ENCODE measurements at places on chromosomes 2 and 18.

GRCh38 chr2:136905779-136906178, 140.4 kb downstream of the THSD7B start:
- DNase-seq = no peak

DNA sequence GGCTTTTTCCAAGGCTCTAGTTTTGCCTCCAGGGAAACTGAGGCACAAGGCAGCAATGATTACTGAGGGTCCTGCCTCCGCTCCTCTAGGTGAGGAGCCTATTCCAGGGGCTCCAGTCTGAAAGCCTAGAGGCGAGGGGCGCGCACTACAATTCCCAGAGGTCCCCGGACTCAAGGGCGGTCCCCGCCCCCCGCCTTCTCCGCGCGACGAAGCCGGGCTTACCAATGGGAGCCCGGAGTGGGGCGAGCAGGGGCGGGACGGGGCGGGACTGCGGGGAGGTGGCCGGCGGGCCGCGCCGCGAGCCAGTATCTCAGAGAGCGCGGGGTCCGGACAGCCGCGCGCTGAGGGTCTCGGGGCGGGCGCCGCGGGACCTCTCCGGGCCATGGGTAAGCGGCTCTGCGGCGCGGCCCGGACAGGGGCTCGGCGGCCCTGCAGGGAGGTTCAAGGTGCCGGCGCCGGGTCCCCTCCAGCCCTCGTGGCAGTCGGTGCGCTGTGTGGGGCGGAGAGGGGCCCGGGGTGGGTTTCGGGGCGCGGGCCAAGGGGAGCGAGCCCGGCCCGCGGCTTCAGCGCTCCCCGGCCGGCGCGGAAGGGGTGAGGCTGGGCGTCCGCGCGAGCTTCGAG, at the start of gene ARID5A:
ARID5A (plus strand) TSS at position 308 of the 621 bp plus-strand sequence; CDS start at position 383, 75 bp downstream.
- peak; percentile 87 for DNase-seq

- DNase-seq = no peak
Measured at GRCh38 chr2:204180649-204181048, 244.1 kb downstream of the ICOS start.

DNA sequence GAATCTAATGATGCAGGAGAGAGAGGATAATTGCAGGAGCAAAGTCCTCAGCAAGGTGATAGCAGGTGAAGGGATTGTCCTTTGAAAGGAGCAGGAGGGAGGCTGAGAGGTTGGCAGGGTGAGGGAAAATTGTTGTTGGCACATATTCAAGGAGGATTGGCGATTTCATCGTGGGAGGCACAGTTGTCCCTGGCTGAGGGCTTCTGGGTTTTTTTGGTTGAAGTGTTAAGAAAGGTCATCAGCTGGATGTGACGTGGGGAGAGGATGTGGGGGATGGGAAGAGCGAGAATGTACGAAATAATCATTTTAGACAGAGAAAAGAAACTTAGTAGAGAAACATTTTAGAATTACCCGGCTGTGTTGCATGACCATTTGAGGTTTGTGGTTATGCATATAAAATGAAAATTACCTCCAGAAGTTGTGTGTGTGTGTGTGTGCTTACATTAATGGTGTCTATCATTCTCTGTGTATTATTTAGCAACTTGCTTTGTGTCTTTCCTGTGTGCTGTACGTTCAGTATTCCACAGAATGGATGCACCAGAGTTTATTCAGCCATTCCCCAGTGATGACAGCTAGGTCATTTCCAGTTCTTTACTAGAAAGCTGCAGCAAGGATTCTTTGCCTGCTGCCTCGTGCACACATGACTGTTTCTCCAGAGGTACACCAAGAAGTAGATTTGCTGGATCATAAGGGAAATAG, 67.6 kb downstream of the SDC1 start:
- DNase-seq = peak; percentile 64

GRCh38 chr2:234620018-234620417, 123.1 kb upstream of the ARL4C start:
- DNase-seq = no peak

DNA sequence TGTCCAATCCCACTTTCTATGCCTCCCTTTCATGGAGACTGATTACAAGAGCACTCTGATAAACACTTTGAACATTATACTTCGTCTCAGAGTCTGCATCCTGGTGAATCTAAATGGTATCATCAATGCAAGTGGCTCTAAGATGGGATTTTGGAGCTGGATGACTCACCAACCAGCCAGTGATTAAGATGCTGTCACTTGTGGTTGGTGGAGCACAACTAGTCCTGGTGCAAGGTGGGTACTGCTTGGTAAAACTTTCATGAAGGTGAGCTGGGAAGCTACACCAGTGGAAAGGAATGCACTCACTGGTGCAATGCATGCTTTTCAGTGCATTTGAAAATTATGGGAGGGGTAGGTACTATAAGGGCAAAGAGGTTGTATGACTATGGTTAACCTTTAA, 137.7 kb upstream of the TRIB2 start:
- no peak for DNase-seq

DNA sequence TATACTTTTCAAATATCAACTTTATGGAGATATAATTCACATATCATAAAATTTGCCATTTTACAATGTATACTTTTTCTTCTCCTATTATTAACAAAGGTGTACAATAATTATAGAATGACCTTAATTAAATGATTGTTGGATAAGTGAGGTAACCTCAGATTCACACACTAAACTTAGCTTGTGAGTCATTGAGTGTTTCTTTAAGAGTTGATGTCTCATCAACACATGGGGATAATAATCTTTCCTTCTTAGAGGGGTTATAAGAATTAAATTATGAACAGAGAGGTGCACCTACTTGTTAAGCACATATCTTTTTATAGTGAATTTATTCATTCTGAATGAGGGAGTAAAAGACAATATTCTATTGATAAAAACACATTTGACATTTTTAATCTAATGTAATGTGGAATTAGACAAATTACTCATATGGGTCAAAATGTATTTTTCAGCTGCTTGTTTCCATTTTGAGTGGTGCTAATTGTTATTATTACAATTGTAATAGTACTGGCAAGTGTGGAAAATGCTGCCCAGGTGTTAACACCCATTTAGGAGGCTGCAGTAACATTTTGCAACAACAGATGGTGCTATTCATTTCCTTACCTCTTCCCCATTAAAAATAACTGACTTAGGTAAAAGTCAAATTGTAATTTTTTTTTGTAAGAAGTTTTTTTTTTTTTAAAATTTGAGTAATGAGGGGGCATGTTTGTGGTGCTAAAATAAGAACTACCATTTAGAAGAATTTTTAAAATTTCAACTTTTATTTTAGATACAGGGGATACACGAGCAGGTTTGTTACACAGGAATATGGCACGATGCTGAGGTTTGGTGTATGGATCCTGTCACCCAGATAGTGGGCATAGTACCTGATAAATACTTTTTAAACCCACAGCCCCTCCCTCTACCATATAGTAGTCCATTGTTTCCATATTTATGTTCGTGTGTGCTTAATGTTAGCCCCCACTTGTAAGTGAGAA, 32.1 kb upstream of the DYNAP start:
- no peak for DNase-seq

DNA sequence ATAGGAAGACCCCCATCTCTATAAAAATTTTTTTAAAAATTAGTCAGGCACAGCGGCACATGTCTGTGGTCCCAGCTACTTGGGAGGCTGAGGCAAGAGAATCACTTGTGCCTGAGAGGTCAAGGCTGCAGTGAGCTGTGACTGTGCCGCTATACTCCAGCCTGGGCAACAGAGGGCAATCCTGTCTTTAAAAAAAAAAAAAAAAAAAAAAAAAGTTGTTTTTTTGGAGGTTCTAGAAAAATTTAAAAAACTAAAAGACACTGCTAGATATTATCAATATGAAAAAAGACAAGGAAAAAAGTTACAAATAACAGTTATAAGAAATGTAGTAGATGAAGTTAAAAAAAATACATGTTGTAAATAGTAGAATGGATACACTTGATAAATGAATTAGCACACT, 56.1 kb upstream of the C2orf15 start:
- DNase-seq = no peak

DNA sequence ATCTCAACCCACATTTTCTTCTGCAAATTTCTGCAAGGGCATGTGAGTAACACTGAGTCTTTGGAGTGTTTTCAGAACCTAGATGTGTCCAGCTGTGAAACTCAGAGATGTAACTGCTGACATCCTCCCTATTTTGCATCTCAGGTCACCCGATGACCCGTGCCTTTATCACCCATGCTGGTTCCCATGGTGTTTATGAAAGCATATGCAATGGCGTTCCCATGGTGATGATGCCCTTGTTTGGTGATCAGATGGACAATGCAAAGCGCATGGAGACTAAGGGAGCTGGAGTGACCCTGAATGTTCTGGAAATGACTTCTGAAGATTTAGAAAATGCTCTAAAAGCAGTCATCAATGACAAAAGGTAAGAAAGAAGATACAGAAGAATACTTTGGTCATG, 8.0 kb downstream of the UGT1A1 start:
- DNase-seq = no peak

- no peak for DNase-seq
Measured at GRCh38 chr18:25651553-25651952, 299.6 kb upstream of the ZNF521 start.

- DNase-seq = peak; percentile 58
Measured at GRCh38 chr2:45554073-45554741, 56.9 kb downstream of the SRBD1 start.

DNA sequence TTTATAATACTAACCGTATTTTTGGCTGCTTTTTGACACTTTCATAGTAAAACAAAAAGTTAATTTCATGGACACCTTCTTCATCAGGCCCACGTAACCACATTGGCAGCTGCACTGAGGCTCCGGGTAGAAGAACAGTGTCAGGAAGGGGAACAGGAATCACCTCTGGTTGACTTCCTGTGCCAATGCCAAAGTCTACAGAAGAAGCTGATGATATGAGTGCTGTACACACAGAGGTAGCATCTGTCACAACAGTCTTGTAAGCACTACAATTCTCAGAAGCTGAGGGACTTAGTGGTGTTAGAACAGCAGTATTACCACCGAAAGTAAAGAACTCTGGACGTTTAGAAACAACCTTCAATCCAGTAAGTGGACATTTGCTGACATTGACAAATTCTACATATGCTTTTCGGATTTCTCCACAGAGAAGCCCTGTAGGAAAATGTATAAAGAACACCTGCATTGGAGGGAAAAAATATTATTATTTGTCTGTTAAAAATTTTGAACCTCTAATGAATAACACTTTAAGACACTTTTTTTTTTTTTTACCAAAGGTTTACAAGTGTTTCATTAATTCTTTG, 85.3 kb downstream of the TRAPPC8 start:
- no peak for DNase-seq

- no peak for DNase-seq
Measured at GRCh38 chr2:16165518-16166326, 225.4 kb downstream of the MYCN start.

DNA sequence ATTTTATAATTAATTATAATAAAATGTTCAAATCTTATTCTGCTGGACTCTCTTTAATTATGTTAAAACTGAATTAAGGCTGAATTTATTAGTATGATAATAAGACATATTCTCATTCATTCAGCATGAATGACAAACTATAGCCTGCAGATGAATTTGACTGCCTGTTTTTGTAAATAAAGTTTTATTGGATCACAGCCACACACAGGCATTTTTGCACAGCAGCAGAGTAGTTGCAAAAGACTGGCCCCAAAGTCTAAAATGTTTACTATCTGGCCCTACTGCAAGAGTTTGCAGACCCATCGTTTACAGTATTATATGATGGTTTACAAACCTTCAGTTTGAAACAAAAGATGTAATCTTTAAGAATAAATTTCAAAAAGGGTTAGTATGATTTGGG, 58.6 kb downstream of the RMDN2 start:
- DNase-seq = no peak

GRCh38 chr2:5895284-5895683, 203.1 kb downstream of the SOX11 start:
- DNase-seq = no peak

GRCh38 chr18:56382541-56382940, 255.9 kb downstream of the TXNL1 start:
- no peak for DNase-seq

GRCh38 chr18:4587204-4587603, 132.1 kb upstream of the DLGAP1 start:
- no peak for DNase-seq

DNA sequence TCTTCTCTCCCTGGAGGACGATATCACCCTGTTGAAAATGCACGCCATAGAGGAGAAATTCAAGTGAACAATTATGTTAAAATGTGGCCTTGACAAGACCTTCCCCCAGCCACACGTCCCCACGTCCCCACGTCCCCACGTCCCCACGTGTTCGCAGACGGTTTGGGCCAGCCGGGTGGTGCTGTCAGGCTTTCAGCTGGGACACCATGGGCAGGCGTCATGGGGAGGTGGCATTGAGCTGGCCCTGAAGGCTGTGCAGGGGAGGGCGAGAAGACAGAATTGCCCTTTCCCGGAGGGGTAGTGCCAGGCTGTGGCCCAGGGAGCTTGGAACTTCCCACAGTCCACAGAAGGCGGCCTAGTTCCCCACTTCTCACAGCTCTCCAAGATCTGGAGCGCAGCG, 240.7 kb upstream of the RAB6C start:
- no peak for DNase-seq

DNA sequence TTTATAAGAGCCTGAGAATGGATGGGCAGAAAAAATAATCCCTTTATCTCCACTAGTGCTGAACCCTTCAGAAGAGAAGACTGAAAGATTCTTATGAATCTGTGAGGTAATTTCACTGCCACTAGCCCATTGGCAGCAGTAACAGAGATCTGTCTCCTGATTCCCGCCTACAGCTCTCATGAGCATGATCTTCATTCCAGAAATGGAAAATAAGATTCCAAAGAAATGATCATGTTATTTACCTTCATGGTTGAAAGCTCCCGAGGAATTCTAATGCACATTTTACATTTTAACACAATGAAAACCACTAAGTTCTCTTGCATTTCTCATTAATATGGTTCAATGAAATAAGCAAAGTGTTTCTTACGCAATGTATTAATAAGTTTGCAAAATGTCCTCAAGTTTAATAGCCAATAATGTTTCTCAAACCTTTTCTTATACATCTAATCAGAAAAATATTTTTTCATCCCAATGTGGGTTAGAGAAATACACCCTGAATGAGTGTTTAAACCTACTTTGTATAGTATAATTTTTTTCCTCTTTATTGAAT, 905.6 kb downstream of the TMEM182 start:
- no peak for DNase-seq

GRCh38 chr18:39666541-39666940, 2100.9 kb upstream of the CELF4 start:
- no peak for DNase-seq

- DNase-seq = no peak
Measured at GRCh38 chr18:11163665-11164064, 14.3 kb upstream of the PIEZO2 start.

DNA sequence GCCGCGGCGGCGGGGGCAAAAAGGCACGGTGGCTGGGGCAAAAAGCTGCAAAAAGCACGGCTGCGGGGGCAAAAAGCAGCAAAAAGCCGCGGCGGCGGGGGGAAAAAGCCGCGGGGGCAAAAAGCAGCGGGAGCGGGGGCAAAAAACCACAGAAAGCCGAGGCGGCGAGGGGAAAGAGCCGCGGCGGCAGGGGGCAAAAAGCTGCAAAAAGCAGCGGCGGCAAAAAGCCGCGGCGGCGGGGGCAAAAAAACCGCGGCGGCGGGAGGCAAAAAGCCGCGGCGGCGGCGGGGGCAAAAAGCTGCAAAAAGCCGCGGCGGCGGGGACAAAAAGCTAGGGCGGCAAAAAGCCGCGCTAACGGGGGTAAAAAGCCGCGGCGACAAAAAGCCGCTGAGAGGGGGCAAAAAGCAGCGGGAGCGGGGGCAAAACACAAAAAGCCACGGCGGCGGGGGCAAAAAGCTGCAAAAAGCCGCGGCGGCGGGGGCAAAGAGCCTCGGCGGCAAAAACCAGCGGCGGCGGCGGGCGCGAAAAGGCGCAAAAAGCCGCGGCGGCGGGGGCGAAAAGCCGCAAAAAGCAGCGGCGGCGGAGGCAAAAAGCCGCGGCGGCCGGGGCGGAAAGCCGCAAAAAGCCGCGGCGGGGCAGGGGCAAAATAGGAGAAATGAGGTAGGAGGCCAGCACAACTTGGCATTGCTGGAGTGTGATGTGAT, 123.4 kb downstream of the ANKRD30BL start:
- no peak for DNase-seq
